ENCODE measurements at places on chromosomes 12 and 14.

GRCh38 chr12:55715833-55716581, at the start of gene BLOC1S1:
Gene BLOC1S1, plus strand, starts transcription at chr12:55716046. Its CDS starts 6 bp downstream, at chr12:55716052.
- DNase-seq, result peak; percentile 70

GRCh38 chr12:61018571-61018970, 1241.6 kb upstream of the USP15 start:
- DNase-seq, result no peak

DNA sequence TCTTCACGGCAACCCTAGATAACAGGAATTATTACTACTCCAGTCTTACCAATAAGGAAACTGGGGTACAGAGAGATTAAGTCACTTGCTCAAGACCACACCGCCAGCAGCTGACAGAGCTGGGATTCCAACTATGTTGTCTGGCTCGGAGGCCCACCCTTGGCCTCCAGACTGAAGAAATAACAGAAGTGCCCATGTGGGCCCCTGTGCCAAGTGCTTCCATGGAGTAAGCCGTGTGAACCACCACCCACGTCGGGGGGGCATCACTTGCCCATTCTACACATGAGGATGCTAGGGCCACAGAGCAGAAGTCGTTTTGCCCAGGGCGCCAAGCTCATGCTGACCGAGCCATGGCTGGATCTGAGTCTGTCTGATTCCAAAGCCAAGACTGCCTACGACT, 926 bp upstream of the CMKLR1 start:
- no peak for DNase-seq

DNA sequence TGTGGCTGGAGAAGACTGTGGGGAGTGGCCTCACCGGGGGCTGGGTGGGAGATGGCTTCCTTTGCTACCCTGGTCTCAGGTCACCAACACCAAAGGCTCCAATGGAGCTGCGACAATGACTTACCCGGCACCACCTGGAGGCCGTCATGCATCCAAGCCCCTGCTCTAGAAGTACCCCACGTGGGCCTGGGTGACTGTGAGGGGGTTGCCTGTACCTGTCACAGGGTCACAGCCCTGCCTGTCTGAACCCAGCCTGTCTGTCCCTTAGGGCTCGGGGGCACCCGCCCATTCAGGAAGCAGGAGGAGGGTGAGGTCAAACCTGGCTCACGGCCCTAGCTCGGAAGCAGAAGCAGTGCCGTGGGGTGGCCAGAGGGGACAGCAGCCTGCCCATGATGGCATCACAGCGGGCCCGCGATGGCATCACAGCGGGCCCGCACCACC, 18.9 kb downstream of the ABCB9 start:
- DNase-seq, result no peak

- DNase-seq, result no peak
Observed at GRCh38 chr12:2172491-2173214, 119.9 kb downstream of the CACNA1C start.

DNA sequence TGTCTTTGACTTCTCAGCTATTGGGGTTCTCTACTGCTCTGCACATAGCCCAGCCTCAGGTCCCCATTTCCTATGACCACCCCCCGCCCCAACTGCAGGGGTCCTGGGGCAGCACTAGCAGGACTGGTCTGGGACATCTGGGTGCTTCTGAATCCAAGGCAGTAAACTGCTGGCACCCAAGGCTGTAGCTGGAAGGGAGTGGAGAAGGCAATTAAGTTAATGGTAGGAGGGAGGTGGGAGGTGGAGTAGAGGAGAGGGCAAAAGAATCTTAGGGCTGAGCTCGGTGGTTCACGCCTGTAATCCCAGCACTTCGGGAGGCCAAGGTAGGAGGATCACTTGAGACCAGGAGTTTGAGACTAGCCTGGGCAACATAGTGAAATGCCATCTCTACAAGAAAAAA, 11.5 kb downstream of the PLEK2 start:
- DNase-seq, result no peak

GRCh38 chr14:24986206-24986893, 63.6 kb downstream of the STXBP6 start:
- DNase-seq, result no peak

DNA sequence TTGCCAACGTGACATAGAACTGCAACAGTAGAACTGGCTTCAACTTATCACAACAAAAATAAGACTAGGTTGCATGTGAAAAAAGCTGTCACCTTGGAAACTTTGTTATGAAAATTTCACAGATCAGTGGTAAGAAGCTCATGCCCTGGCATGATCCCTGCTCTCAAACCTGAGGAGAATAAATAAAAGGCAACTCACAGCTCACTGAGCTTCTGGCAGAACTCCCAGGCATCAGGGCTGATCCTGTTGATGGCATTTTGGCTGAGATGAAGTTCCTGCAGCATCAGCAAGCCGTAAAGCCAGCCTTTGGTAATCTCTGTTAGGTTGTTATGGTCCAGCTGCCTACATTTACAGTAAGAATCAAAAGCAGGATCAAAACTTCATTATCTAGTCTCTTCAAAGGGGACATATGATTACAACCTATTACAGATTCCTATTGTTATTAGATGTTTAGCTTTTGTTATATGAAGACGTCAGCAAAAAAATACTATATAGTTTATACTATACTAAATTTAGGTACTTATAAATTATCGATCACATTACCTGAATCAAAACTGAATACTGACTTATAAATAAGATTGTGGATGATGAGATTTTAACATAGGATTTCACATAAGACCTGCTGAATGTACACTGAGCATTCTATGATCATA, 32.0 kb downstream of the LRIG3 start:
- DNase-seq, result no peak

- no peak for DNase-seq
Observed at GRCh38 chr14:71348394-71348793, 441.1 kb downstream of the PCNX1 start.

DNA sequence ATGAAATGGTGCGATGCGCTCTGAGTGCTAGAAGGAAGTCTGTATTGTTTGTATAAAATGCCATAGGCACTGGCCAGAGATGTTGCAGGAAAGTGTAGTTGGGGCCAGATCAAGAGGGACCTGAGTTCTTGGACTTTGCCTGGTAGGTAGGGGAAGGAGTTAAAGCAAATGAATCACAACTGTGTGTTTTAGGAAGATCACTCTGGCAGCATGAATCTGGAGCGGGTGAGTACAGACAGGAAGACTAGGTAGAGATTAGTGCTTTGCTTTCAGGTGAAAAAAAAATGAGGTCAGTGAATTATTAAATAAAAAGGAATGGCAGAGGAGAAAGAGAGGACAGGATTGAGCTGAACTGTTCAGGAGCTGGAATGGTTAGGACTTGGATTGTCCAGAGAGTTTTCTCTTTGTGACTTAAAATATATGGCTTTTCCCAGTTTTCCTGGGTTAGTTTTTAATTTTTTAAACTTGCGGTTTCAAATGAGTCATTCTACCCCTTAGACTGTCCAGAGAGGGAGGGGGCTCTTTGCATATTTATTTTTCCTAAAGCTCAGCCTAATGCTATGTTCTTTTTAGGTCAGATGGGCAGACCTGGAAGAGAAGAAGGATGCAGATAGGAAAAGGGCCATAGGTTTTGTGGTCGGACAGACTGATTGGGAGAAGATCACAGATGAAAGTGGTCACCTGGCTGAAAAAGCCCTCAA, 41.1 kb downstream of the PROX2 start:
- no peak for DNase-seq

DNA sequence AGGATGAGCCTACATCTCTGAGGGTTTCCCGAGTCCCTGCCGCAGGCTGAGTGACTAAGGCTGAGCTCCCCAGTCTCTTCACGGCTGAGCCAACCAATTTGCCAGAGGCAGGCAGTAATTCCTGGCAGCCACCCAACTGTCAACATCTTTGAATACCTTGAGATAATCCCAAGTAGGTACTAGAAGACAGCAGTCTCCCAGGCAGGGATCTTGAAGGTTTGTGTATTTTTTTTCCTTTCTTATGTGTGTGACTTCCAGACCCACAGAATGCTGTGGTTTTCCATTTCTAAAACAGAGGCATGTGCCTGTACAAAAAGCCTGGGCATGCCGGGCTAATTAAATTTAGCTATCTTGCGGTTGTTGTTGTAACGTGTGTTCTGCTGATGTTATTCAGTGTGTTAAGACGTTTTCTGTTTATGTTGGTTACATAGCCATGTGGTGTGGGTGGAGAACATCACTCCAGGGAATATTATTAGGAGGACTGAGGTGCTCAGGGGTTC, 155.5 kb downstream of the ANO2 start:
- DNase-seq, result no peak

DNA sequence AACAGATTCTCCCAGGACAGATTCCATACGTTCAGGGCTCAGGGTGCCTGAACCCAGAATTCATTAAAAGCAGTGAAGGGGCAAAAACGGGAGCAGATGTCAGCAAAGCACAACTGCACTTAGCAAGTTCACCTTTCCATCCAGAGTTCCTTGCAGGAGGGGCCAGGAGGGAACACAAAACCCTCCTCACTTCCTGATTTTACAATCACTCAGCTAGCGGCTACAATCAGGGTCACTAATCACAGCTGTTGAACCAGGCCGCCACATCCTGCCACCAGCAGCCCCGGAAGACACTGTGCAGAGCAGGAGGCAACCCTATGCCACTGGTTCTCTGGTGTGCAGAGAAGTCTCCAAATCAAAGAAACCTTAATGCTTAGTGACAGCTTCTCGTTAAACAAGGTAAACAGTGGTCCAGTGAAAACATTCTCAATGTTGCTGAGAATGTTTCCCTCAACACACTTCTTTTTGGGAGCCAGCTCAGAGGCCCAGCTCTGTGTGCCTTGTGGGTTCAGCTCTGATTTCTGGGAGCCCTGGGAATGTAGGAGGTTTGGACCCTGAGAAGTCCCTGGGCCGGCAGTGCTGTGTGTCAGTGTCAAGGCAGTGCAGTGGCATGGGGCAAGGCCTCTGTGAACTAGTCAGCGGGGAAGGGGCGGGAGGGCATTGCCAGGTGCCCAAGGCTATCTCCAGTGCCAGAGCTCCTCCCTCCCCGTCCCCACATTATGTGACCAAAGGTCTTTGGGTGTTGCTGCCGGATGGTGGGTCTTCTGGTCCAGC, 54.5 kb downstream of the VCPKMT start:
- peak; percentile 32 for DNase-seq

- no peak for DNase-seq
Observed at GRCh38 chr12:14393751-14394150, 28.3 kb downstream of the ATF7IP start.

- DNase-seq, result no peak
Observed at GRCh38 chr12:22916815-22917214, 291.8 kb downstream of the ETNK1 start.

GRCh38 chr12:15368812-15369211, 46.5 kb downstream of the PTPRO start:
- no peak for DNase-seq
